GM04503 (cell line): ENCODE measurements at places on chromosomes 7 and 10.

DNA sequence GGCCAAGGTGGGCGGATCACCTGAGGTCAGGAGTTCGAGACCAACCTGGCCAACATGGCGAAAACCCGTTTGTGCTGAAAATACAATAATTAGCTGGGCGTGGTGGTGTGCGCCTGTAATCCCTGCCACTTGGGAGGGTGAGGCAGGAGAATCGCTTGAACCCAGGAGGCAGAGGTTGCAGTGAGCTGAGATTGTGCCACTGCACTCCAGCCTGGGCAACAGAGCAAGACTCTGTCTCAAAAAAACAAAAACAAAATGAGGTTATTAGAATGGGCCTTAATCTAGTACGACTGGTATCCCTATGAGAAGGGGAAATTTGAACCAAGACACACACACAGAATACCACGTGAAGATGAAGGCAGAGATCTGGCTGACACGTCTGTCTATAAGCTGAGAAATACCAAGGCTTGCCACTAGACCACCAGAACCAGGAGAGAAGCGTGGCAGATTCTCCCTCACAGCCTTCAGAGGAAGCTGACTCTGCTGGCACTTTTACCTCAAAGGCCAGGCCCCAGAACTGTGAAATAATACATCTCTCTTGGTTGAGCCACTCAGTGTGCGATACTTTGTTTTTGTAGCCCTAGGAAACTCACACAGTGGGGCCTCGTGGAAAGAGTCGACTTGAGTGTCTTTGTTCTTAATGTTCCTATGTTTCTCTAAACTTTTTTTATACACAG is 59.6 kb downstream of the TMEM209 start:
- DNase-seq, result no peak

- DNase-seq, result no peak
Observed at GRCh38 chr10:132066812-132067211, 1.1 kb downstream of the JAKMIP3 start.

DNA sequence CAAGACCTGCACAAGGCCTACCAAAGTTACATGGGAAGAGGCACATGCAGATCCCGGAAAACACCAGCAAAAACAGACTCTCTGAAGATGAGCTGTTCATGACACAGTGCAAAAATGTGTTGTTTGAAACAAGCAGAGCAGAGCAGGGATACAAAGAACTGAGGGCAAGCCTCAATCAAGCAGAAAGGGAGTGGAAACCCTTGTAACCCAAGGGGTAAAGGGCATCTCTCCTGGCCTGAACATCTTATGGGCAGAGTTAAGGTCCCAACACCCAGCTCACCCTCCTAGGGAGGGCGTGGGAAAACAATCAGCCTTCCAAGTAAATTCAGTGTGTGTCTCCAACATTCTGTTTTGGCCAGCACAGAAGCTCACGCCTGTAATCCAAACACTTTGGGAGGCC is 10.5 kb downstream of the PSPH start:
- no peak for DNase-seq

DNA sequence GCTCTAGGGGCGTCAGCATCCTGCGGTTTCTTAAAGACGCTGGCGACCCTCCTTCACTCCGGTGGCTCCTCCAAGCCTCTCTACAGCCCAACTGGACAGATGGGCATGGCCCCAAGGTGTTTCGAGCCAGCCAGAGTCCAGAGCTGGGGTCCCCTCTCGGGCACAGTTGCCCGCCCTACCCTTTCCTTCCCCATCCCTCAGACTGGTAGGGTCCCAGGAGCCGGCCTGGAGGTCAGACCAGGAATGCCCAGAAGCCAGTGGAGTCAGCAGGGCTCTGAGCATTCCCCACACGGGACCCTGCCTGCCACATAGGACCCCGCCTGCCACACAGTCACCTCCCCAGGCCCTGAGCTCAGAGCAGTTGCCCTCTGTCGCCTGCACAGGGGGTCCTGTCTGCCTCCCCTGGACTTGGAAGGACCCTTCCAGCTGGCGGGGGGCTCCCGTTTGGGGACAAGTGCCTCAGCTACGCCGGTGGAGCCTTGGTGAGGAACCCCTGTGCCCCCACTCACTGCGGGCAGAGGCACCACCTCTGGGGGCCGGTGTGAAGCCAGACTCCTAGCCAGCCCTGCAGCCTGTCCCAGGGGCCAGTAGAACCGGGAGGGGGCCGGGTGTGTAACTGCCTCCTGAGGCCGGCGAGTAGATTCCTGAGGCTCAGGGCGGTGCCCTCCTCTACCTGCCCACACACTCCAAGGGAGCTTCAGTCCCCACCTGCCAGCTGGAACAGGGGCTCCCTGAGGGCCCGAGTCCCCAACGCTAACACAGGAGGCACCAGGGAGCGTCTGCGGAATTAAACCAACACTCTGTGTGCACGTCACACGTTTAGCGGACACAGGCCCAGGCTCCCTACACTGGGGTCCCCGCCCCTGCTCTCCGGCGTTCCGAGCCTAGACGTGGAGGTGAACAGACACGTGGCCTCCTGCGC is 19.4 kb upstream of the PDGFA start:
- DNase-seq, result no peak

GRCh38 chr7:45055016-45055415 is 33.8 kb downstream of the NACAD start:
- DNase-seq, result no peak
